ENCODE measurements at places on chromosomes 7 and 10.

DNA sequence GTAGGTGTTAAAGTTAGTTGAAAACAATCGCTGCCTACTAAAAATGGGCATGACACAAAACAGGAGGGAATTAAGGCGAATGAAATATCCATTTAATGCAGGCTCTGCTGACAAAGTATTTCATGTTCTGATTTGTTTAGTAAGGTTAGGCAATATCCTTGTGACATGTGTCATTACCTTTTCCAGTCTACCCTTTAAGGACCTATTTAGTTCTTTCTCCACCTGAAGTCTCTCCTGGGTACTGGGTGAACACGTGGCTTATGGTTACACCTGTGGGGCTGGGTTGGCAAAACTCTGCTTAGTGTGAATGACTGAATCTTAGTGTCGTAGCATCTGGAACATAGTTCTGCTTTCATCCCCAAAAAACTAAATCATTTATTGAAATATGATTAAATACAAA, 313.5 kb downstream of the CCDC3 start:
- DNase-seq: no peak

GRCh38 chr10:30374353-30374752, 25.3 kb upstream of the MTPAP start:
- no peak for DNase-seq

DNA sequence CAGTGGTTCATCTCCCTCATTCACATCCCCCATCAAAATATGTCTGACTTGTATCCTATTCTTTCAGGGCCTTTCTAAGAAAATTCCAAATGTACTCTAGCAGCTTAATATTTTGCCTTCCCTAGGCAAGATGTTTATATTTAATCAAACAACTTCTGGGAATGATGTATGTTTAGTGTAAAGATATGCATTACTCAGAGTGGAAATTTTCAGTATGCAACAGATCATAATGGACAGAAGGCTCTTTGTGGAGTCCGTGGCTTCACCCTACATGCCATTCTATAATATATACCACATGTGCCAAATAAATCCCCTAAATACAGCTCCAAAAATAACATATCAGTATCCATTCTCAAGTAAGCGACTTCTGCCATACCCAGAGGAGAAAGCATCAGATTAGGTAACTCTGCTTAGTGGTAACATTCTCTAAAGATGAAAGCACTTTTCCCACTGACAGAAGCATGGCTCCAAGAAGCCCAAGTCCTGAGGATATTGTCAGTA, 316.6 kb downstream of the KCNMA1 start:
- DNase-seq: no peak

DNA sequence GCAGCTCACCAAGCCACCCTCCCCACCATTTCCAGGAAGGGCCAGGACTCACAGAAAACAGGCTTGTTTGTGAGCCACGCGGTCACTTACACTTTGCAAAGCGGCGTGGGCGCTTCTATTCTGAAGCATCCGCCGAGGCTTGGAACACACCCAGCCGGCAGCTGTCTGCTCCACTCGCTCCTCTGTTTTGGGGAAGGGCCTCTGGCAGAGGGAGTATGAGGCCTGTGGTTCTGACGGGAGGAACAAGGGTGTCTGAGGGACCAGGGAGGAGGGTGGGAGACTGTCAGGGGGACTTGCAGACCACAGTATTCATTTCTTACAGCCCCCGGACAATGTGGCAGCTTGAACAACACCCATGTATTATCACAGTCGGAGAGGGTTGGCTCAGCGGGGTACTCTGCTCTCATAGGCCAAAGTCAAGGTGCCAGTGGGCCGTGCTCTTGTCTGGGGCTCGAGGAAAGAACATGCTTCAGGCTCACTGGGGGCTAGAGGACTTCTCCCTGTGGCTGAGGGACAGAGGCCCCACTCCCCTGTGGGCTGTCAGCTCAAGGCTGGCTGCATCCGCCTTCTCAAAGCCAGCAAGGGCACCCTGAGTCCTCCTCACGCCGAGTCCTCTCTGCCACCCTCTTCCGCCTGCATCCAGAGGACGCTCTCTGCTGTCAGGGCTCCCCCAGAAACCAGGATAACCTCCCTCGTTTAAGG, 60.4 kb upstream of the FAM20C start:
- no peak for DNase-seq

GRCh38 chr10:4196183-4196582, 411.2 kb upstream of the KLF6 start:
- DNase-seq: no peak

DNA sequence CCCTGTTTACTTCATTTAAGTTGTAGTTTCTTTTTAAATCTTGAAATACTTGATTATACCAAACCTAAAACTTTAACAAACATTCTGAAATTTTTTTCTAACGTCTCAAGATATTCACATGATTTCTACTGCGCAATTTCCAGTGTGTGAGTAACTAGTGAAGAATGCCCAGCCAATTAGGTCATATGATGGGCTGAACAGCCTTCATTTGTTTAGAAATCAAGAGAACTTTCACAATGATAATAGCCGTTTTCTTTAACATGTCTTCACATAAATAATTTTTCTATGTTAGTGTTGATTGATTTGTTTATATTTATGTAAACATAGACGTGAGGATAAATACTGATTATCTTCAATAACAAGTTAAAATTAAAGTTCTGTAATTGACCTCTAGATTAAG, 21.8 kb downstream of the STAM start:
- DNase-seq: no peak

DNA sequence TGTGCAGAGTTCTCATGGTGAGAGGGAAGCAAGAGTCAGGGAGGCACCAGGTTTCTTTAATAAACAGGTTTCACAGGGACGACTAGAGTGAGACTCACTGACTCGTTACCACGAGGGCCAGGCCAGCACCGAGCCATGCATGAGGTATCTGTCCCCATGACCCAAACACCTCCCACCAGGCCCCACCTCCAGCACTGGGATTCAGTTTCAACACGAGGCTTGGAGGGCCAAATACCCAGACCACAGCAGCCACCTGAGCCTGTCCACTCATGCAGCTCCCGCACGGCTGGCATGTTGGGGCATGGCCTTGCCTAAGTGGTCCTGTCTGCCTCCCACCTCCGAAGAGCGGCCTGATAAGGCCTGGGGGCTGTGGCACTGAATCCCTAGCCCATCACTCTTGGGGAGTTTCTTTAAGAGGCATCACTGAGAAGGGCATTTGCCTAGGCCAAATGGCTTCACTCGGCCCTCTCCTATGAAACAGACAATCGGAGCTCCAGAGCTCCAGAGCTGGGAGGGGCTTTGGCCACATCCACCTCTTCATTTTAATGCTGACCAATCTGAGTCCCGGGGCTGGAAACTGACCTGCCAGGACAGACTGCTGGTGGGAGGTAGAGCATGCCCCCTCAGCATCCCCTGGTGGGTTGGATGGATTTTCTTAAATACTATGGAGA, 157.8 kb downstream of the DNAJB6 start:
- DNase-seq: no peak

GRCh38 chr10:49300140-49300974, 1.4 kb downstream of the C10orf71 start:
- DNase-seq: no peak

DNA sequence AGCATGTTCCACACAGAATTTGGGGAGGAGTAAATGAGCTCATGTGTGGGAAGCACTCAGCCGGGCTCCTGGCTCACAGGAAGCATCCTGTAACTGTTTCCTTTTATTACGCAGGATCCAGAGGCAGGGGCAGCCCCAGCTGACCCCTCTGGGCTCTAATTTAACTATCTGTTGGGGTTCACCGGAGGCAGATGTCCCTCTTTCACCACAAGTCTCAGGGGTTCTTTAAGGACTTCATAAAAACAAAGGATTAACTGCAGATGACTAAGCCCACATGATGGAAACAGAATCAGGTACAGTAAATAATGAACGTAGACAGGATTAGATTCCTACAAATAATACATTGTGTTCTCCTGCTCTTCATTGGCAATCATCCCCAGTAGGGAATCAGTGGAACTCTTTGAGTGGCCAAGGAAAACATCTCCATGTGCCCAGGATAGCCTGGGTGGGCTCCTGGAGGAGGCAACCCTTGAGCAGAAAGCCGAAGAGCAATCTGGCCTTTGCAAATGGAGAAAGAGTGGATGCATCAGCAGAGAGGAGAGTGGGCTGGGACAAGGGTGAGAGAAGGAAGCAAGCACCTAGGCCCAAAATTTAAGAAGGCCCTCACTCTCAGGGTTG, 24.6 kb downstream of the TBXAS1 start:
- no peak for DNase-seq

DNA sequence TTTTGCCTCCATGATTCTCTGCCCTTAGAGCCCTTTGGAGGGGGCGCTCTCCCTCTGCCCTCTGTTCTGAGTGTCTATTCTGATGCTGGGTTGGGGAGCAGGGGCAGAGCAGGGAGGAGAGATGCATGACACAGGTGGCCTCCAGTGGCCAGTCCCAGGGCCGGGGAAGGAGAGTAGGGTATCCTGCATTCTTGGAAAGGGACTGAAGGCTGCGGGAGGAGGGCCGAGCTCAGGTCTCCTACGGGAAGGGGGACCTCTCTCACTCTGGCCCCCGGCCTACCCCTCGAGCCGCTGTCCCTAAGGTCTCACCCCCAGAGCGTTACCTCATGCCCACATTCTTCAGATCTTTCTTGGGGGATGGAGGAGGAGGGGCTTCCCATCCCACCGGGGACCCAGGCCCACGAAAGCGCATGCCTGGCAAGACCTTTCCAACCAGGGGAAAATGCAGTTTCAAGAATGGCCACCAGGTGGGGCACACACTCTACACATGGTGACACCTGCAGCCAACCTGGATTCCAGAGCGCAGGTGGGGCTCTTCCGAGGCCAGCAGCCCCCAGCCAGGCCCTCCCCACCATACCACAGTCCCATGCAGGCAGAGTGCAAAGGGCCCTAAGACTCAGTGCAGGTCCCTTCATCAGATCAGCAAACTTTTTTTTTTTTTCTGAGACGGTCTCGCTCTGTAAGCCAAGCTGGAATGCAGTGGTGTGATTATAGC, 86.4 kb downstream of the MYL10 start:
- DNase-seq: peak; percentile 49
